ENCODE measurements at places on chromosomes 11 and 22.

DNA sequence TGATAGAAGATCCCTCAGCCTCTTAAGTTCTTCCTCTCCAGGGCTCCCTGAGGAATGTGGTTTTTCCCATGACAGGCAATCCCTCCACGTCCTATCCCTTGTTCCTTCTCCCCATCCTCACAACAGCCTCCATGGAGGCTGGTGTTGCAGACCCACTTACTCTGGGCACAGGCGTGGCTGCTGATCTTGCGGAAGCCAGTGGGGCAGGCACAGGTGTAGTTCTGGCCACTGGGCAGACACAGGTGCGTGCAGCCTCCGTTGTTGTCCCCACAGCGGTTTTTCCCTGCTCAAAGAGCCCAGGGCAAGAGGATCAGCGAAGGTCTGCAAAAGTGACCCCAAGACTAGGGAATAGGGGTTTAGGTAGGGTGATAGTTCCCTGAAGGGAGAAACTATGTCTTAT lies 29.1 kb downstream of the LRP4 start:
- no peak for DNase-seq

DNA sequence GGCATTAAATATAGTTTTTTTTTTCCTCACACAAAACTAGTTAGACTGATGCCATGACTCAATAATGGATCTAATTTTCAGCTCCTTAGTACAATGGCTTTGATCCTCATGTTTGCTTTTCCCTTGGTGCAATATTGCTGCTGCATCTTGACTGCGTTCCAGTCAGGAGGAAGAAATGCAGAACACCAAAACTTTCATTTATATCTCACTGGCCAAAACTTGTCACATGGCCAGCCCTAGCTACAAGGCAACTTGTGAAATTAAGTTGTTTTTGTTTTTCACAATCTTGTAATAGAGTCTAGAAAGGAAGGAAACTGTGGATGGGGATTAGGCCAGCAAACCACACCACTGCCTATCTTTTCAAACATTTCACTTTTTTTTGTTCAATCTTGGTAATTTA lies 36.7 kb downstream of the SMC1B start:
- no peak for DNase-seq

DNA sequence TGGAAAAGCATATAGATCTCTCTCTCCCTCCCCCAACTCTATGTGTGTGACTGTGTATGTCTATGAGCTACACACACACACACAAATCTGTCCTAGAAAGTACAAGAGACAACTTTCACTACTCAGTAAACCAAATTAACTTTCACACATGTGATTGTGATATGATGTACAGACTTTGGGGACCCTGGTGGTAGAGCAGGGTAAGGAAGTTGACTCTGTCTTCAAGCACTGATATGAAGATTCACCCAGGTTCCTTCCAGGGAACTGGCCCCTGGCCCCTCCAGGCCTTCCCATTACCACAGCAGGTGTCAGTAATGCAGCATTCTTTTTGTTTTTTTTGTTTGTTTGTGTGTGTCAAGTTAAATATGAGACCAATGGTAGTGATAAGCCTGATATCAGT lies 66.1 kb upstream of the PTH start:
- DNase-seq = no peak

DNA sequence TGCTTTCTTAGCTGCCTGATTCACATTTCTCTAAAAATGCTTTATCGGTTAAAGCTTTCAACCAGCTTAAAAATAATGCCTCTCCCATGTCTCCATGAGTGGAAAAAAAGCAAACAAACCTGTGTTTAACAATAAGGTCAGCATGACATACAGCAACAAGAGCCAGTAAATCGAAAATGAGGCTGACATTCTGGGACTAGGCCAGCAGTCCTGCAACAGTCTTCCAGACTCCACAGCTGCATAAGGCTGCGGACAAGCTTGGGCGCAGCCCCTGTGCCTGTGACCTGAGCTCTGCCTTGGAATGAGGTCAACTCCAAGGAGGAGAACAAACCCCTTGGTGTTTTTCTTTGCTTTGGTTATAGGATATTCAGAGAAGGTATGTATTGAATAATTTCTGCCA lies 95.5 kb downstream of the PGR start:
- DNase-seq = no peak

DNA sequence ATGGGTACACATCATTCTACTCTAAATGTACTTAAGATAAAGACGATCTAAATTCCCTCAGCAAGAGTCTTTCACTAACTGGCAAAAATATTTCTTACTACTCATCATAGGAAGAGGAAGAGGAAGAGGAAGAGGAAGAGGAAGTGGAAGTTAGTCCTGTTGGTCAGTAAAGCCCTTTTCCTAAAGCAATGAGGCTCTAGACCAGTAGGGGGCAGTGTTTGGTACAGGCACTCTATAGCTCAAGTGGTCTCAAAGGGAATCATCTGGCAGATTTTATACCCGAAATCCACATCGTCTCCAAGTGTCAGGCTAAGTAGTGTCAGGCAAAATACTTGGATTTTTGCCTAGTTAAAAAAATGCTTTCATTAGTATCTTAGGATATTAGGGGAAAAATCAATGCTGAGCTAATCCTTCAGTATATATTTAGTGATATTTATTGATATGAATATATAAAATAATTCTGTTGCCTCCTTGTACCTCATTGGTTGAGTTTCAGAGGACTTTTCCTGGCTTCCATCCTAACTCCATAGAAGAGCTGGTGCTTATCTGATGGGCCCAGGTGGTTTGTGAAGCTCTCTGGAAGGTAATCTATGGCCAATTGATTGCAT lies 7.7 kb downstream of the BLID start:
- DNase-seq = no peak

- no peak for DNase-seq
Observed at GRCh38 chr22:20436768-20437612, 635 bp downstream of the SCARF2 start.

- DNase-seq = no peak
Observed at GRCh38 chr11:103928802-103929161, 107.7 kb upstream of the DDI1 start.

DNA sequence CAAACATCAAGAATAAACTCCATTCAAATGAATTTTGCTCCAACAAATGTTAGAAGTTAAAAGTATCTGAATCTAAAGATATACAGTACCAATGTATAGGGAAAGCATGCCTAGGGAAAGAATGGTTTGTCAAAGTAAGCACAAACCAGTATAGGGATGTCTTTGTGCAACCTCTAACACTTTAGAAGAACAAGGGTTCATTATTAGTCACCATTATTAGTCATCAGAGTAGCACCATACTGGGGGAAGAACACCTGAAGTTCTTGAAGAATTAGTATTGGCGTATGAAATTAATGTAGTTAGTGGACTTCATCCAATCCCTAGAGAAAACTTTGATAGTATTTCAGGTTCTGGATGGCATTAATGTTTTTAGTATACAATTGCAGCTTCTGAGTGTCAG lies 943.7 kb downstream of the METTL15 start:
- DNase-seq = no peak

GRCh38 chr11:10319702-10320558 lies 15.1 kb downstream of the ADM start:
- DNase-seq = no peak

DNA sequence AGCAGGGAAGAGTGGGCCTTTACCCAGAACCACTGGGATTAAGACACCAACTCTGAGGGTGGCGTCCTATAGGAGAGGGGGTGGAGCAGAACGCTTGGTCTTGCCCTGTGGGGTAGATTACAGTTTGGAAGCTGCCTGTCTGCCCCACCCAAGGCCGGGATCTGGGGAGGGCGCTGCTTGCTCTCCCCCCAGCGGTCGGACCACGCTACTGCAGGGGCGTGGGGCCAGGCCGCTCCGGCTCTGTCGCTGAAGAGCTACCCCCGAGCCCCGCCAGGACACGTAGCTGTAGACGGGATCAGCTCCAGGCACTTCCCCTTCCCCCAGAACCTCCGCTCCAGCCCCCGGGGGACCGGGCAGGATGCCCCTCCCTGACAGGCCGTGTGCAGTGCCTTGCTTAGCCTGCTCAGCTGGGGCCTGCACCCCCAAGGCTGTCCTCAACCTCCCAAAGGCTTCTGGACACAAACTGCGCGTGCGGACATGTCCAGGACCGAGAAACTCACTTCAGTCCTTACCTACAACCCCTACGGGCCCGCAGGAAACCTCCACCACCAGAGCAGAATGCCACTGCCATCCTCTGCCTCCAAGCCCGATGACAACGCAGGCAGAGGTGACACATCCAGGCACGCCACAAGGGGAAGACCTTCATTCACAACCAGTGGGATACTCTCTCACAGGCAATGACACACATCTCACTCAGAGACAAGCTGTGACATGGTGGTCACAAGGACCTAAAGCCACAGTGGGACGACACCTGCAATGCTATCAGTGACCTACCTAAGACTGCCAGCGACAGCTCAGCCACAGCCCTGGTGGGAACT lies 3.6 kb downstream of the AHNAK start:
- peak; percentile 66 for DNase-seq

DNA sequence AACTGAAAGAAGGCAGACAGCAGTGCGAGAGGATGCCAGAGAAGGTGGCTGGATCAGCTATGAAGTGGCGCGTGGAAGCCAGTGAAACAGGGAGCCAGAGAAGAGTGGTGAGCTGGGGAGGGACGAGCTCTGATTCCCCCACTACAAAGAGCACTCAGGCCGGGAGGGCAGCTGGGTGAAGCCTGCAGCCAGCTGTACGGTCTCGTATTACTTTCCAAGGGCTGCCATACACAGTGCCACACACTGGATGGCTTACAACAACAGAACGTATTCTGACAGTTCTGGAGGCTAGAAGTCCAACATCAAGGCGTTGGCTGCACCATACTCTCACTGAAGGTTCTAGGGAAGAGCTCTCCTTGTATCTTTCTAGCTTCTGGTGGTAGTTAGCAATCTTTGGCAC lies 47.1 kb upstream of the WNT11 start:
- no peak for DNase-seq

GRCh38 chr22:36725366-36726006 lies 21.9 kb upstream of the CACNG2 start:
- no peak for DNase-seq

- DNase-seq = no peak
Observed at GRCh38 chr11:78210000-78210608, 21.4 kb downstream of the USP35 start.

DNA sequence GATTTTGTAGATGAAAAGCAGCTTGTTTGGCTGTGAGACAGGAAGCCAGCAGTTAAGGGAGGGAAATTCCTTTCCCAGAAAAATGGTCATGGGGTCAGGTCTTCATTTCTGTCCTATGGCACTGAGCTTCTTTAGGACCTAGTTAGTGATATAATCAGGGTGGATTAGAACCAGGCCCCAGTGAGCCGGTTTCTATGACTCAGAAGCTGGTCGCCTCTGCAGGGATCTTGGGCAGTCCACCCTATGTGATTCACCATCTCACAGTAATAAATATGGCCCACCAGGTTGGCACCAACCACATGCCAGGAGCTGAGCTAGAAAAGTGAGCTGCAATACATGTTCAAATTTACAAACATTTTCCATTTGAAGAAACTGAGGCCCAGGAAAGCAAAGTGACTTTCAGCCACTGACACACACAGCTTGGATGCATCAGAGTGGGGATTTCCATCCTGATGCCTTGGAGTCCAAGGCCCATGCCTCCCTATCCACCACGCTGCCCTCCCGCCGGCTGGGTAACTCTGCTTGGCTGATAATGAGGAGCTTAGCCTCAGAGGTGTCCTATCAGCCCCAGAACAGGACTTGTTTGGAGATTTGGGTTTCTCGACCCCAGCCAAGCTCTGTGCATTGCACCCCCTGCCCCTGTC lies 42.0 kb downstream of the CD82 start:
- DNase-seq = no peak

GRCh38 chr11:16418428-16419097 lies 62.2 kb upstream of the SOX6 start:
- DNase-seq = no peak

GRCh38 chr11:71420455-71421241 lies 27.5 kb downstream of the DHCR7 start:
- DNase-seq = peak; percentile 34

GRCh38 chr11:91742155-91742554 lies 482.5 kb upstream of the FAT3 start:
- no peak for DNase-seq

- no peak for DNase-seq
Observed at GRCh38 chr22:18045794-18046193, 21.4 kb upstream of the MICAL3 start.

DNA sequence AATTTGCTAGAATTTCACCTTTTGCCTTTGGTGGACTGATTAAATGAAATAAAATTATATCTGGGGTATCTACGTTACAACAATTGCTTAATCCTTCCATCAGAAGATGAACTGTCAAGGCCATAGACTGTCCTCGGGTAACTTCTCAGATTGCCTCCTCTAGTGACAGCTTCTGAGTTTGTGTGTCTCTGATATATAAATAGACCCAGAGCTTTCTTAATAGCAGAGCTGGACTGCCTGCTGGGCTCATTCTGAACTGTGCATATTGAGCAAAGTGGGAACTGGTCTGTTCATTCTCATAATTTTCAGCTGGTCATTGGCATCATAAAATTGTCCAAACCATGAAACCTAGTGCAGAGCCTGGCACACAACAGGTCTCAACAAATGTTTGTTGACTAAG lies 99.1 kb upstream of the GRAMD1B start:
- peak; percentile 70 for DNase-seq

GRCh38 chr11:128957202-128957482 lies 14.5 kb upstream of the TP53AIP1 start:
- no peak for DNase-seq

DNA sequence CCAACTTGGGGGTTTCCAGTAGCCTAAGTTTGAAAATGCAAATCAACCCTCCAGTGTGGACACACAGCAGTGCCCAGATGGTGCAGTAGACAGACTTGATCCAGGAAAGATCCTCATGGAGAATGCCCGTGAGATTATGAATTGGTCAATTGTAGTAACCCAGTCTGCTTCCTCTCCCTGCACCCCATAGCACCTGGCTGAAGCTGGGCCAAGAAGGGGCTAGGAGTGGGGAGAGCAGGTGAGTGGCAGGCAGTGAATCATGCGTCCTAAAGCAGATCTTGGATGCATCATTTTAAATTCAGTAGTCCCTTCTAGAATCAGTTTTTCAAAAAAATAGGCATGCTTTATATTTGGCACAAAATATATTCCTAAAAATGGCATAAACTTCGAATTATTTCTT lies 52.2 kb downstream of the CYB5R2 start:
- no peak for DNase-seq

DNA sequence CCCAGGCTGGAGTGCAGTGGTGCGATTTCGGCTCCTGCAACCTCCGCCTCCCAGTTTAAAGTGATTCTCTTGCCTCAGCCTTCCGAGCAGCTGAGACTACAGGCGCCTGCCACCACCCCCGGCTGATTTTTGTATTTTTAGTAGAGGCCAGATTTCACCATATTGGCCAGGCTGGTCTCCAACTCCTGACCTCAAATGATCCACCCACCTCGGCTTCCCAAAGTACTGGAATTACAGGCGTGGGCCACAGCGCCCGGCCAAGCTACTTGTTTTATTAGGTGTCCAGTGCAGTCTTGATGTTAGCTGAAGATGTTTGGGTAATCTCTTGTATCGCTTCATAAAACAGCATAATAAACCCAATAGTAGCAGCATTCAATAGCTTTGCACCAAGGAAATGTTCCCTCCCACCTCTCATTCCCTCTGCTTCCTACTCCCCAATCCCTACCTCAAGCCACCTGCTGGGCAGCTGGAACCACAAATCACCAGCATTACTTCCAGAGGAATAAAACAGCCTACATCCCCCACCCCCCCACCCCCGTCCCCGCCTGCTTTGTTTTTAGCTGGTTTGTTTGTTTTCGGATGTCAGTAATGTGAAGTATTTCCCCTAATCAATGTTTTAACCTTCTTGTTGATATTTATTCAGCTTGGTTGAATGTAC lies 11.0 kb upstream of the GRIK4 start:
- no peak for DNase-seq

GRCh38 chr11:44601471-44602370 lies 36.3 kb downstream of the CD82 start:
- DNase-seq = no peak
